ENCODE measurements at places on chromosomes 1 and 21.

GRCh38 chr21:38881131-38881530 lies 75.4 kb downstream of the ETS2 start:
- DNase-seq: no peak

- DNase-seq: no peak
These were observed 38.6 kb upstream of the POFUT2 start for GRCh38 chr21:45326169-45326851.

- no peak for DNase-seq
These were observed 1.9 kb upstream of the CA6 start for GRCh38 chr1:8943498-8944405.

- peak; percentile 74 for DNase-seq
These were observed 21.0 kb downstream of the B3GALT5 start for GRCh38 chr21:39633770-39634181.

GRCh38 chr1:54112705-54113368 lies 40.0 kb downstream of the CDCP2 start:
- no peak for DNase-seq

- DNase-seq: no peak
These were observed 351.5 kb upstream of the PLD5 start for GRCh38 chr1:242876030-242876429.

DNA sequence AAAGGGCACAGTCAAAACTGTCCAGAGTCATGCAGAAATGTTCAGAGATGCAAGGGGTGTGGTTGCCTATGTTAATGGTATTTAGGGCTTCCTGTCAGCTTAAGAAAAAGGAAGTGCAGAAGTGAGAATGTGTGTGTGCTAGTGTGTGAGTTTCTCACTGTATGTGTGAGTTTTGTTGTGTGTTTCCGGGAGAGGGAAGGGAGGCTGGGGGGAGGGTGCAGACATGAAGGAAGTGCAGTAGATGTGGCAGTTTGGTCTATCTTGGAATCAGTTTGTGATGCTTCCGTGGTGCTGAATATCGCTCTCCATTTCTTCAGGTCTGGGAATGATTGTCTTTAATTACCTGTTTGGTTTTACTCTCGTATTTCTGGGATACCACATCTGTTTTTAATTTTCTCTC lies 16.5 kb upstream of the ATP6V1G3 start:
- DNase-seq: no peak

DNA sequence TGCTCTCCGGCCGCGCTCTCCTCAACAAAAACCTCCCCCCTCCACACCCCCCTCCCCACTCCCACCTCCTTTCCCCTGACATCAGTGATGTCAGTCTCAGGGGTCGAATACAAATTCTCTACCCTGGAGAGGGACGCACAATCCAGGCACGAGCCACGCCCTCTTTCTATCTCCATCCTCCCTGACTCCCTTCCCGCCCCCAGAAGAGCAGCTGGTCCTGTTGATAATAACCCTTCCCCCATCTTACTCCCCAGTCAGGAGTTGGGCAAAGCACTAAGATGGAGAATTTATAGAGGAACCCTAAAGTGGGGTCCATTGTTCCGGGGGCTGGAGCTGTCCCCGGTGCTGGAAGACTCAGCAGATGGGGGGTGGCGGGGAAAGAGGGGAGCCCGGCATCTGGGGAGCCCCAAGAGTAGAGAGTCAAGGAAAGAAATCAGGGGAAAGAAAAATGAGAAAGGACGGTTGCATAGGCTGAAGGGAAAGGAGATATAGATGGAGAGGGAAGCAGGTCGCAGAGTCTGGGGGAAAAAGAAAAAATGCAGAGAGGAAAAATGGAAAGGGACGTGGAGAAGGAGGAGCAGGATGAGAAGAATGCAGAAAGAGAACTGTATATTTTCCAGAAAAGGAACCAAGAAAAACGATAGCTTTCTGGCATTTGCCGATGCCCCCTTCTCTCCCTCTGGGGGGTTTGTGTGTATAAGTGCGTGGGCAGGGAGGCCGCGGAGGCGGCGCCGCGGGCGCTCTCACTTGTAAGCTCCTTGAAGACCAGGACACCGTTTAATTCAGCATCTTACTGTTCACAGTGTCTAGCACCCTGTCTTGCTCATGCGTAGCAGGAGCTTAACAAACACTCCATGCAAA lies at the start of gene CELF3:
Gene CELF3 (minus strand): TSS at position 33 of the 861 bp plus-strand sequence. CDS start 783 bp downstream, outside the sequence.
- DNase-seq: no peak

DNA sequence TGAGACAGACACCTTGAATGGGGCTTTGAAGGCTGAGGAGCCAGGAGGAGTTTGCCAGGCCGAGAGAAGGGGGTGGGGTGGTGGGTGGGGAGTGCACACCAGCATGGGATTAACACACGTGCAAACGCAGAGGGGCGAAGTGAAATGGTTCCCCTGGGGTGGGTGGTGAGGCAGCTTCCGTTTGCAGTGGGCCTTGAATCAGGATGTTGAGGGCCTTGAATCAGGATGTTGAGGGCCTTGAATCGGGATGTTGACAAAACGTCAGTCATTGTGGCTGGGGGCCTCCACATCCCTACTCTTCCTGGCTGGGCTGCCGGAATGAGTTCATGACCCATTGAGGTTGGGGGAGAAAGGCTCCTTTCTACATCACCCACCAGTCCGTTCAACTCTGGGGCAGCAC lies 16.6 kb downstream of the LDLRAP1 start:
- DNase-seq: no peak

GRCh38 chr21:22342889-22343288 lies 1344.7 kb downstream of the NCAM2 start:
- no peak for DNase-seq

- no peak for DNase-seq
These were observed 19.1 kb downstream of the ZC3H12A start for GRCh38 chr1:37493336-37494098.

GRCh38 chr1:193614817-193615216 lies 428.4 kb upstream of the B3GALT2 start:
- DNase-seq: no peak

GRCh38 chr1:117336088-117336817 lies 31.0 kb upstream of the MAN1A2 start:
- no peak for DNase-seq

GRCh38 chr1:17949511-17949910 lies 158.1 kb upstream of the IGSF21 start:
- DNase-seq: no peak

DNA sequence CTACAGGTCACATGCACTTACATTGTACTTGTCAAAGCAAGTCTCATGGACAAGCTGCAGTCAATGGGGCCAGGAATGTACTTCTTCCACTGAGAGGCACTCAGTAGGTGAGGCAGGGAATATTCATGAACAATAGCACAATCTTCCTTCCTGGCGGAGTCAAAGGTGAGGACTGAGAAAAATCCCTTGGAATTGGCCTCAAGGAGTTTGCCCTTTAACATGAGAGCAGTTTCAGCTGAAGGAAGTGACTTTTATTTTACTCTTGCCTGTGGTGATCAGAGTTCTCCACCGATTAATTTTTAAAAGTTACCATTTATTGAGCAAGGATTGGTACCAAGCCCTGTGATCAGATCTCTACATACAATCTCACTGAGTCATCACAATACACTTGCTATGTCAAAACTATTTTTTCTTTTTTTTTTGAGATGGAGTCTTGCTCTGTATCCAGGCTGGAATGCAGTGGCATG lies 11.2 kb upstream of the AK2 start:
- DNase-seq: no peak

DNA sequence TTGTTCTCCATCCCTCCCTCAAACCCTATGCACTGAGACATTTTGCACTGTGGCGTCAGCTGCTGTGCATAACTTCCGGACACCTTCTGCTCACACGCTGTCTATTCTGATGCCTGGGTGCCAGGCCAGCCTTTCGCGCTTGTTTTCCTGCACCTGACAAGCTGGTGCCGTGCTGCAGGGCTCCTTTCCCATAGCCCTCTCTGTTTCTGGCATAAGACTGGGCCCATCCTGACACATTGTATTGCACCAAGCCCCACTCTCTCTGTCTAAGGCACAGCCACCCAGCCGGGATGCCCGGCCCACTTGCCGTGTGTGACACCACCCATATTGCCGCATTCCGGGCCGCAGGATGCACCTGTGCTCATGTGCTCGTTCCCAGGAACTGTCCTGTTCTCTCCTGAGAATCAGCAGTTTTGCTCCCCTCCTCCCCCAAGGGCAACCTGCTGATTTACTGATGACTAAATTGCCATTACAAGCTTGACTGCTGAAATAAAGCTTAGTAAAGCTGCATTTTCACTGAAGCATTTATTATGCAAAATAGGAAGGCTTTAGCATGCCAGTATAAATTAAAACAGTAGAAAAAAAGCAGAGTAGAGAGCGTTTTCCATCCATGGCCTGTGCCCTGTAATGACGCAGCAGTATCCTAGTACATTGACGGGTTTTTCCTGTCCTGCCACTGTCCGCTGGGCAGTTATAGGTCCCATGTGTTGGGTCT lies 88.0 kb downstream of the CD247 start:
- no peak for DNase-seq

DNA sequence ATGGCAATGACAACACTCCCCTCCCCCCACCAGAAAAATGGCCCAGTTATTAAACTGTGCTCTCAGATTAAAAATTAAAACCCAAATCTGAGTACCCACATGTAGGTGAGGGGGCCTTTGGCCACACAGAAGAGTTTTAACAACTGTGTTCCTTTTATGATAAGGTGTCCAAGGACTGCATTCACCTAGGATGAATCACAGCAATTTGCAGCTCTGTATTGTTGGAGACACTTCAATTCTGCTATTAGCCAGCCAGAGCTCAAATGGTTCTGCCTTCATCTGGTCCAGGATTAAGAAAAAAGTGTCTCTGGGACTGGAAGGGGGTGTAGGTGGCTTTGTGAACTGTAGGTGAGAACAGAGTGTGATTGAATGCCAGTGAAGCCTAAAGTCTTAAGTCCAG lies 43.3 kb upstream of the DIRAS3 start:
- DNase-seq: no peak

DNA sequence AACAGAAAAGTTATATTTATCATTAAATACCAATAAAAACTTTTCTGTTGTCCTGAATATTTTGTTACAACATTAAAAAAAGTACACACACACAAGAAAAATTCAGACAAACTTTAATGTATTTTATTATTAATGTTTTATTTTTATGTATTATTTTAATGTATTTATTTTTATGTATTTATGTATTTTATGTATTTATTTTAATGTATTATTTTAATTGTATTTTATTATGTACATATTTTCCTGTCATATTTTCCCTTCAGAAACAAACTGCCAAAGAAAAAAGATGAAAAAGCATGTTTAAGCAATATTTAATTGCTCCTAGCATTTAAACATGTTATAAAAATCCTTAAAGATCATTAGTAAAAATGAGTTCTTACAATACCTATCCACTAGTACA lies 222.1 kb downstream of the RERE start:
- DNase-seq: no peak

- peak; percentile 61 for DNase-seq
These were observed 5.9 kb upstream of the ATXN7L2 start for GRCh38 chr1:109477821-109478220.

DNA sequence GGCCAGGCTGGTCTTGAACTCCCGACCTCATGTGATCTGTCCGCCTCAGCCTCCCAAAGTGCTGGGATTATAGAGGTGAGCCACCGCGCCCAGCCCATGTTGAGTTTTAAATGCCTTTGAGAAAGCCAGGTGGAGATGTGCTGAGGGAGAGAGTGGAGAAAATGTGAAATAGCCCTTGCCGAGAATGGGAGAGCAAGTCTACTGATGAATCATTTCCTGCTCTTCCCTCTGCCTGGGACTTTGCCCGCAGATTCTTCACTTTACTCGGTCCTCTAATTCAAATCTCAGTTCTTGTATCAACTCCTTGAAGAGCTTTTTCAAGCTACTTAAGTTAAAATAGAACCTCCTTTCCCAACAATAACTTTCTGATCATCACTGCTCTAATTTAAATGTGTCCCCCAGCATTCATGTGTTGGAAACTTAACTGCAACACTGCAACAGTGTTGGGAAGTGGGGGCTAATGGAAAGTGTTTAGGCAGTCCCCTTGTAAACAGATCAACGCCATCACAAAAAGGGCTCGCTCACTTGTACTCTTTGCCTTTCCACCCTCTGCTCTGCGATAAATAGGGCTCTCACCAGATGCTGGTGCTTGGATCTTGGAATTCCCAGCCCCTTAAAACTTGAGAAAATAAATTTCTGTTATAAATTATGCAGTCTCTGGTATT lies 27.8 kb downstream of the OSBPL9 start:
- DNase-seq: peak; percentile 43

DNA sequence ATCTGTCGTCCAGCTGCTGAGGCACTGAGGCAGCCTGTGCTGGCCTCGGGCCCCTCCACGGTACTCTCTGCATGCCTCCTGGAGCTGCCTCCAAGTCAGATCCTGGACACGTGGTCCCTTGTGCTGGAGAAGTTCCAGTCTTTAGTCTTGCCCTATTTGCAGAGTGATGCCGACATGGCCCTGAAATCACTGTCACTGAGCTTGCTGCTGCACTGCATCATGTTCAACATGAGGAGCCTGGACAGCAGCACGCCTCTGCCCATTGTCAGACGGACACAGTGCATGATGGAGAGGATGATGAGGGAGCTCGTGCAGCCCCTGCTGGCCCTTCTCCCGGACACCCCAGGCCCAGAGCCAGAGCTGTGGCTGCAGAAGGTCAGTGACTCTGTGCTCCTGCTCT lies 10.0 kb downstream of the URB2 start:
- no peak for DNase-seq

- no peak for DNase-seq
These were observed 9.8 kb upstream of the AADACL3 start for GRCh38 chr1:12706061-12706460.

DNA sequence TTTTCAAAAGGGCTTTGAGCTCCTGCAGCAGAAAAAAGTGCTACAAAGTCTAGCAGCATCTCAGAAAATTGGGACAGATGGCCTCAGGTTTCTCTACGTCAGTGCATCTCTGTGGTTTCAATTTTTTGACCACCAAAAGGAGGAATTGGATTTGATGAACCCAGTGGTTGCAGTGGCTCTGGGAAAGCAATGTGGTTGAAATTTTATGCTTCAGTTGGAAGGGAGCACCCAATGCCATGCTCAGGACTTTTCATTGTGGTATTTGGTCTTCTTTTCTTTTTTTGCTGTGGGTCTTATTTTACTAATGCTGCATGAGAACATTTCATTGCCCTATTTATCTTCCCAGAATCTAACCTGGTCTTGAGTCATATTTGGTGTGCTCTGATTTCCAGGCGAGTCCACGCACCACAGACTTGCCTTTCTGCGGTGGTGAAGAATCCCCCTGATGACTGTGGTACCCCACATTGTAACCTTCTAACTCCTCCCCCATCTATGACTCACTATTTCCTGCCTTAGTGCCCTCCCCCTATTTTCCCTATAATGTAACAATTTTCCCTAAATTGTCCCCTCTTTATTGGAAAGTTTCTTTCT lies 56.7 kb downstream of the S1PR1 start:
- no peak for DNase-seq

DNA sequence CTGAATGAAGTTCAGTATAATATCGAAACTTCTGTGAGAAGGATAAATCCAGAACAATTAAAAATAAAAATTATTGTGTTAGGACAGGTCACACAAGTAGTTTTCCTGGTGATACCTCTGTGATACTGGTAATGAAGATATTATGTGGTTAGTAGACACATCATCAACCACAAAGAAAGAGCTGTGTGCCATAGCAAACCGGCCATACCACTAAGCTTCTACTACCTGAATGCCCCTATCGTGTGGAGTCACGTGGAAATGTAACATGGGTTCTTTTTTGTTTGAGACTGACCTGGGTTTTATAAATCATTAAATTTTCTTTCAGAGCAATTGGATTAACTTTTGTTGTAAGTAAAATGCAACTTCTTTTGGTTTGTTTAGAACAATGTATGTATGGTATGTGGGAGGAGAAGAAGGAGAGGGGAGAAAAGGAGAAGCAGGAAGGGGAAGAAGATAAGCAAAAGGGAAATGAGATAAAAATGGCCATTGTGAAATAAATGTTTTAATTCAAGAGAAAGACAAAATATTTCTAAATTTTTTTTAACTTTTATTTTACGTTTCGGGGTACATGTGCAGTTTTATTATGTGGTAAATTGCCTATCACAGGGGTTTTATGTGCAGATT lies 58.2 kb upstream of the LRRC8B start:
- no peak for DNase-seq
